Esophagus muscularis mucosa (tissue), 4 donors: ENCODE measurements at places on chromosomes 13 and 19. TPM values are rescaled to one million over a fixed set of nuclear protein-coding genes. Genes with fewer than 3 reads are reported as not detected.

- DNase-seq, result no peak
These were observed 3.6 kb downstream of the KMT2B start for GRCh38 chr19:35721374-35721773.

- no peak for DNase-seq
These were observed 47.8 kb upstream of the C1QTNF9 start for GRCh38 chr13:24261566-24261965.

GRCh38 chr19:49539192-49539952, 11.6 kb downstream of the RCN3 start:
- no peak for DNase-seq

DNA sequence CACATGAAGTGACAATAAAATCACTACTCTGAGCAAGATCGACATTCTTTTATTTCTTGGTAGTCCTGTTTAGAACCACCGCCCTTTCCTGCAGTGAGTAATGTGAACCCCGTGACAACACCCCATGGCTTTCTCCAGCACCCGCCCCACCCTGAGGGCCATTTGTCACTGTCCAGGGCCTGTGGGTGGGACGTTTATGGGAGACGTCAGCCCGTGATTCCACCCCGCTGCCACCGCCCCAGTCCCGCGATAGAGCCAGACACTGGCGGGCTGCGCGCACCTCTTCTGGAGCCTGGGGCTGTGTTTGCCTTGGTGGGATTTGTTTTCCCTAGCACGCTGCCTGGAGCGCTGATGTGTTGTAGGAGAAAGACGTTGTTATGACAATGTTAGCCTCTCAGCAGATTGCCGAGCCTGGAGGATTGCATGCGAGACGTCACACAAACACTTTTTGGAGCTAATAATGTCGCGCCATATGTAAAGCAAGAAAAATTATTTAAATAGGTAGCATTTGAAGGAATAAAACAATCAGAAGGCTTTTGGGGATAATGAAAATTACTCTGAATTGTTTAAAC, 263.7 kb downstream of the TEX29 start:
- DNase-seq, result no peak

GRCh38 chr13:50275392-50276063, 260.3 kb downstream of the KCNRG start:
- no peak for DNase-seq

The HCN2 gene
- 0.42 TPM for total RNA-seq

The PTH2 gene
- total RNA-seq, result not detected

GRCh38 chr13:72514146-72514545, 213.3 kb downstream of the MZT1 start:
- DNase-seq, result no peak

The ANKLE1 gene
- under 0.01 TPM for total RNA-seq

The KLK12 gene
- total RNA-seq, result not detected

The ZNF699 gene
- total RNA-seq, result 14.2 TPM

- DNase-seq, result peak; percentile 66
These were observed 119.7 kb downstream of the IRS2 start for GRCh38 chr13:109666656-109667055.

The FXYD1 gene
- 78.9 TPM for total RNA-seq

GRCh38 chr13:84118839-84119409, 236.7 kb upstream of the SLITRK1 start:
- no peak for DNase-seq

The BEST2 gene
- total RNA-seq, result not detected

DNA sequence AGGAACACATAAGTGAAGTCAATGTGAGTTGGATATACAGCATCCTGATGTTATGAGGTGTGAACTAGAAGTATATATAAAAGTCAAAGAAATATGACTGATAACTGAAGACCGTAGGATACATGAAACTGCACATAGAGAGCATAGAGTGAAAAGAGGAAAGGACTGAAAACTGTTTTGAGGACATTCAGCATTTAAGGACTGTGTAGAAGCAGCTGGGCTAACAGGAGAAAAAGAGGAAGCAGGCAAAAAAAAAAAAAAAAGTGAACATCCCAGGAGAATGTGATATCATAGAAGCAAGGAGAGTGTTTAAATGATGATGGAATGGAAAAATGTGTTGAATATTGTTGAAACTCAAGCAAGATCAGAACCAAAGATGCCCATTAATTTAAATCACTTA, 363.5 kb downstream of the PCDH20 start:
- DNase-seq, result no peak

- DNase-seq, result no peak
These were observed 7.4 kb upstream of the IL17D start for GRCh38 chr13:20696073-20696472.

GRCh38 chr13:98515818-98516465, 61.0 kb downstream of the STK24 start:
- no peak for DNase-seq

The OR7A5 gene
- total RNA-seq, result not detected

The DCT gene
- under 0.01 TPM for total RNA-seq

GRCh38 chr19:4997297-4997696, 28.4 kb downstream of the KDM4B start:
- no peak for DNase-seq

- DNase-seq, result no peak
These were observed 29.1 kb downstream of the PLEKHJ1 start for GRCh38 chr19:2207008-2207407.

DNA sequence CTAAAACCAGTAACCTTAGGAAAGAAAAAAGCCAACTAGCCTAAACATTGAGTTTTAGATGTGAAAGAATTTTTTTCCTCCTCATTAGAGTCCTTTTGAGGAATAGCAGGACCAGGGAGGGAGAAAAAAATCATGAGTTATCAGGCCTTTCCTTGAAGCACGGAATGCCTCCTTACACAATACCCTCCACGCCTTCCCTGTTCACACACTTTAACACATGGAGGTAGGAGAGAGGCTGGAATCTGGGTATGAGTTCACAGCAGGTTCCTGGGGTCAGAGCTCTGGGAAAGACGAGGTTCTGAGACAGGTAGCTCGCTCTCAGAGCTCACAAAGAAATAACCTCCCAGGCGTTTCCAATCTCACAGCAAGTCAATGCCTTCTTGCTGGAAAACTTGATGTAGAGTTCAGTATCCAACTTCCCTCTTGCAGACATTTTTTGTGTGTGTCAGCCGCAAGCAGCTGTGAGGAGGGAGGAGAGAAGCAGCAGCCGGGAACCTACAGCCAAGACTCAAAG, 716 bp downstream of the ZNF573 start:
- no peak for DNase-seq

GRCh38 chr13:29536853-29537252, 58.6 kb downstream of the SLC7A1 start:
- no peak for DNase-seq

DNA sequence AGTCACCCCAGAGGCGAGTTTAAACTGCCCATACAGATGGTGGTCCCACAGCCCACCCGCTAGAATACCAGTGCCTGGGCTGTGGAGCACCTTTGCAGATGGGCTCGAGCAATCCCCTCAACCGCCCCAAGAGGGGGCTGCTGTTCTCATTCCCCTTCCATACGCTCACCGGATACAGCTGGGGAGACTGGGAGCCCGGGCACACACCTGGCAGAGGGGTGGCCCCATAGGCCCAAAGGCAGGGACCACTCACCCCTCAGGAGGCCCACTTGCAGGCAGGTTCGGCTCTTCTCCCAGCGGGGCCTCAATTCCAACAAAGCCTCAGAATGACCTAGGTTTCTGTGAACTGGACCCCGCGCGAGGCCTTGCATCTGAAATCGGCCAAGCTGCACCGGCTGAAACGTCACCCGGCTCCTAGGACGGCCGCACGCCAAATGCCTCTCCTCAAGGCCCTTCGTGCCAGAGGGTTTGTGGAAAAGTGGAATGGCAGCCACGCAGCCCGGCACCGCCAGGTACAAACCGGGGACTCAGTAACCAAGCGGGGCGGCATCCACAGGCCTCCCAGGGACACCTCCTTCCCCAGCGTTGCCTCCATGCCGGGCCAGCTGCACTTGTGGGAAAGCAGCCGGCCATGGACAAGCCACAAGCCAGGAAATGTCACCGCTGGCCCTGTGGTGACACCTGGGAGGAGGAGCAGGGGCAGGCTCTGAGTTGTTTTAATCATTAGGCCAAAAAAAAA, 18.7 kb downstream of the MLLT1 start:
- DNase-seq, result no peak

The RINL gene
- 7.3 TPM for total RNA-seq

- no peak for DNase-seq
These were observed 12.9 kb downstream of the ZSWIM9 start for GRCh38 chr19:48183356-48183755.

DNA sequence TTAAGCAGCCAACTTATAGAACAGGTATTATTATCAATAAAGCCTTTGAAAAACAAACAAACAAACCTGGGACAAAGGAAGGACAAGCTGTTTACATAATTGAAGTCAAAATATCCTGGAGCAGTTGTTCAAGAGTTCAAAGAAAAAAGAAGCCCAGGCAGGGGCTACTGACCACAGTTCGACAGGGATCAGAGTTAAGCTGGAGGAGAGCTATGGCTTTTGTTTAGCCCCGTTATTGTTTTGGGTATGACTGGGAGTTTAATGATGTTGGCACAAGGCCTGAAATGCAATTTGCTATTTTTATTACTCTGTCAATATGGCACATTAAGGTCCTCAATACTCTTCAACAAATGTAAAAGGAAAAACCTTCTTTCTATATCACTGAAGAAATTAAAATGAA, 624.4 kb upstream of the KLHL1 start:
- no peak for DNase-seq

The AKAP8 gene
- total RNA-seq, result 34.3 TPM

The PCSK4 gene
- 1.9 TPM for total RNA-seq

The NXNL1 gene
- total RNA-seq, result not detected

- no peak for DNase-seq
These were observed 7.1 kb upstream of the PEAK3 start for GRCh38 chr19:2288818-2289713.

The LAIR1 gene
- 7.6 TPM for total RNA-seq

DNA sequence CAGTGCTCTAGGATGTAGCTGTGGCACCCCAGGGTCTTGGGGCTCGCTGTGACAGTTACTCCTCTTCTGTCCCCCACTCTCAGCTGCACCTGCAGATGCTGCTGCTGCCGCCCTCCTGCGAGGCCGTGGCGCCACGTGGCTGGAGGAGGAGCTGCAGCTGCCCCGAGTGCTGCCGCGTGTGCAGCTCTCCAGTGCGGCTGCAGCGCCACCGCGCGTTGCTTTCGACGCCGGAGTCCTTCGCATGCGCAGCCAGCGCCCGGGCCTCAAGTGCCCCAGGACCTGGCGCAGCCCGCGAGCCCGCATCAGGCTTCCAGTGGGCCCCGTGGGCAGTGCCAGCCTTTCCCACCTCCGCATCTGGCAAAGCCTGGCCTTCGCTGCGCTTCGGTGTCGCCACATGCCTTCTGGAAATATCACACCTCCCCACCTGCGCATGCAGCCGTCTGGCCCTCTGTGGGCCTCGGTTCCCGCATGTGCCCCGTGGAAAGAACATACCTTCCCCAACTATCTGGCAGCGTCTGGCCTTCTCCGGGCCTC, 692 bp upstream of the ZNF580 start:
- no peak for DNase-seq

The LGALS7 gene
- total RNA-seq, result not detected

GRCh38 chr19:49133621-49134454, 14.5 kb downstream of the PPFIA3 start:
- DNase-seq, result no peak

- no peak for DNase-seq
These were observed 6.1 kb downstream of the CIC start for GRCh38 chr19:42275103-42275502.

GRCh38 chr19:4744451-4745174, 21.0 kb upstream of the DPP9 start:
- no peak for DNase-seq

The CDX2 gene
- total RNA-seq, result 0.17 TPM

The IFNL1 gene
- total RNA-seq, result not detected

The NLRP7 gene
- not detected for total RNA-seq

The PLVAP gene
- total RNA-seq, result 105 TPM

DNA sequence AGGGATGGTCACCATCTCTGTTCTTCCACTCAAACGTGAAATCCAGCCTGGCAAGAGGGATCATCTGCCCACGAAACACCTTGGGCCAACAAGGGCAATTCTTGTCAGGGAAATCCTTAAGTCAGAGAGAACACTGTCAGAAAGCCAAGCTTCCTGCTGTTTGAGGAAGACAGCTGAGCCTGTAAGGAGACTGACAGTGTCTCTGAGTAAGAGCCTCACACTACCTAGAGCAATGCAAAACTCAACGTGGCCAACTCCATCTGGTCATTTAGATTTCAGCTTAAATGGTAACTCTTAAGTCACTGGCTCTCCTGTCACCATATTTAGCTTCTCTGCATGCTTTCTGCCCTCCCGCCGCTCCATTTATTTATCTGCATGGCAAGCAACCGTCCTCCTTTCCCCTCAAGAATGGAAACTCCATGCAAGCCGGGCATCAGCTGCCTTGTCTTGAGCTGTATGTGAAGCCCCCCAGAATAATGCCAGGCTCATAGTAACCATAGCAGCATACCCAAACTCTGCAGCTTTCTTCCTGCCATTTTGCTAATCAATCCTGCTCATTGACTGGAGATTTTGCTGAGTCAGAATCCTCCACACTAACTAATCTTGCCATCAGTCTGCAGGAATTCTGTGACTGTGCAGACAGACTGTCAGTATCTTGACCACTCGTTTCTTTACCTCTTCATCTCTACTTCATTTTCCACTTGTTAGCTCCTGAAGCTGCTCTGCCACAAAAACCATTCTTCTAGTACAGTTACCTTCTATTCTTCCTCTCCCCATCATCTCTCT, 159.8 kb downstream of the IRS2 start:
- no peak for DNase-seq

The GFY gene
- total RNA-seq, result not detected

- no peak for DNase-seq
These were observed 1.4 kb upstream of the CD37 start for GRCh38 chr19:49333811-49334288.

- no peak for DNase-seq
These were observed 1.7 kb upstream of the LYL1 start for GRCh38 chr19:13104360-13104847.

The MYO1F gene
- 19.1 TPM for total RNA-seq

DNA sequence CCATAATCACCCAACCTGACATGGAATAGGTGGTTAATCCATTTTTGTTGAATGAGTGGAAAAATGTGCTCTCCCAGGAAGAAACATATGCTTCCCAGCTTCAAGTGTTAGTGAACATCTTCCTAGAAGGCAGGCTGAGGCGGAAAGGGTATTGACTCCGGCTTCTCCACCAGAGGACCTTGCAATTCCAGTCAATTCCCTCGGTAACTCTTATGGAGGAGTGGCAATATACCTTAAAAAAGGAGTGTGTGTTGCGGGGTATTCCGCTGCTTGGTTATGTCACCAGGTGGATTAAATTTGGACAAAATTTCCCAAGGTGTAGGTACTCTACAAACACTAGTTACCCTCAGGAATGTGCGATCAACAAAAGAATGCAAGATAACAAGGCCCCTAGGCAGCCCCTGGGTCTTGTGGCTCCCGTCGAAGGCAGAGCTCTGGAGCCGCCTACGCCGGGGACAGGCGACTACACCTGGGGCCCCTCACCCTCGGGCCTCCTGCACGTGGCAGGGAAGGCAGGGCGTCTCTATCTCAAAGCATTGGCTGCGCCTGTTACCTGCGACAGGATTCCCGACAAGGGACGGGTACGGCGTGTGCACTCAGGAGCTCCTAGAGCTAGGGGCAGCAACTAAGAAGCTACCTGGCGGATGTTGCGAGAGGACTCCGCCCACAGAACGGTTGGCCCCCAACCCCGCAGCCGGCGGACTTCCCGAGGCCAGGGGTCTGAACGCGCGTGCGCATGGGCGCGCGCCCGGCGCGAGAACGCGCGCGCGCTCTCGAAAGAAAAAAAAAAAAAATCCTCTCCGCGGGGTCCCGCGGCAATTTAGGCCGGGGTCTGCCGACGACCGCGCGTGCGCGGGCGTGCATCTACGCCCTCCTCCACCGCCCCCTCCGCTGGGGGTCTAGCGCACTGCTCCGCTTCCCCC, at the start of gene WDR87:
Gene WDR87 (minus strand): TSS at position 649 of the 923 bp plus-strand sequence. CDS start 8,355 bp downstream, outside the sequence.
- DNase-seq, result no peak
